Stimulated activated CD4-positive, alpha-beta T cell treated with anti-CD3 and anti-CD28 coated beads, TNF-alpha, amount 100 ng/mL, for 4 hours (primary cell): ENCODE measurements at places on chromosomes 3 and 15.

DNA sequence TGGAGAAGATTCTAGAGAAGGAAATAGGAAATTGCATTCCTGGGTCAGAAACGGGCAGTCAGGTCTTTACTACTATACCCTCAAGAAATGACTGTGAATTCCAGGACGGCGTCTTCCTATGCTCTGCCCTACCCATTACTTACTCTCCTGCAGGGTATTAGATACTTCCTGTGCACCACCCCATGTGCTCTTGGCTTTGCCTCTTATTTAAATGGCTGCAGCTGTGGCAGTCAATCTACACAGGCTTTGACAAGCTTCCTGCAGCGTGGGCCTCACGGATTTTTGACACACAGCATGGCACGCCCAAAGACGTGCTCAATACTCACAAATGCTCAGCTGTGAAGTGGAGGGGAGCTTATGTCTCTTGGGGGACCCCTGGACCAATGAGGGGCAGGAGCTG, 206.1 kb downstream of the SV2B start:
- no peak for DNase-seq

GRCh38 chr15:94523873-94524272, 292.5 kb downstream of the MCTP2 start:
- DNase-seq, result no peak

DNA sequence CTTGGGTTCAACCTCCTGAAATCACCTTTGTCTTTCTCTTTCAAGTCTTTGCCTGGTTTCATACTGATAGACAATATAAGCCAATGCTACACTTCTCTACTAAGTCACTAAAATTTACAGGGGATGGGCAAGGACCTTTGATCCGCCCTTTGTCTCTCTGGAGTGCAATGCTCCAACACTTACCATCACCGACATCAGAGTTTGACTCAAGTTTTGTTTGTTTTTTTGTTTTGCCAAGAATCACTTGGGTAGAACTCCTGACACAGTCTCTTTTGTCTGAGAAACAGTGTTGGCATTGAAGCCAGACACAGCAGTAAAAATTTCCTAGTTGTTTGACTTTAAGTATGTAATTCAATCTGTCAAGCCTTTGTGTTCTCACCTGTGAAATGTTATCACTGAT, 29.3 kb downstream of the NFKBIZ start:
- no peak for DNase-seq

DNA sequence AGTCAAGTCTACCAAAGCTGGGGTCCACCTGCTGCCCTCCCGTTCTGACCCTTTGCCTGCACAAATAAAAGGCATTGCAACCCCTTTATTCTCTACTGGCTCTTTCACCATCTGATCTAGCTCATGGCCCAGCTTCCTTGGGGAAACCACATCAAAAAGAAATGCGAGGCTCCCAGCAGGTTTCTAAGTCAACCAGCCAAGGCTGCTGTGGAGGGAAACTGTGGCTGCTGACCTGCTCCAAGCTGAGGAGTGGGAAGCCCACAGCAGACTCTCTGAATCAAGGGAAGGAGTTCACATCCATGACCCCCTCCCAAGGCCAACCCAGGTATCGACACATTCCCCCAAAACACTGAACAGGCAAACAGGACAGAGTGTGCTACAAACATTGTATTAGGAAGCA, 25.2 kb upstream of the SLCO2A1 start:
- DNase-seq, result no peak

DNA sequence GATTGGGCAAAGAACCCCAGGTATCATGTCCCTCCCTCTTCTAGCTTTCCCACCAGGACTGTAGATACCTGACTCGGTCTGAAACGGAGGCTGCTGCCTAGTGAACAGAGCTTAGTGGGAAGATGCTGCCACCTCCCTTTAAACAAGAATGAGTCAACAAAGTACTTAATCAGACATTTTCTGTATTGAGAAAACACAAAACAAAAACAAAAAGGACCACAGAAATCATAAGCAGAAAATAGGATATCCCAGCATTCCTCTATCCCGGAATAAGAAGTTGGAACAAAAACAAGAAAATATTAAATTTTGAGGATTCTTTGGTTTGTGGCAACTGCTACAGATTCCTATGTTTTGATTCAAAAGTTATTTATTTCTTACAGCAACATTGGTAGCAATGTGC, 51.7 kb upstream of the COL8A1 start:
- no peak for DNase-seq

DNA sequence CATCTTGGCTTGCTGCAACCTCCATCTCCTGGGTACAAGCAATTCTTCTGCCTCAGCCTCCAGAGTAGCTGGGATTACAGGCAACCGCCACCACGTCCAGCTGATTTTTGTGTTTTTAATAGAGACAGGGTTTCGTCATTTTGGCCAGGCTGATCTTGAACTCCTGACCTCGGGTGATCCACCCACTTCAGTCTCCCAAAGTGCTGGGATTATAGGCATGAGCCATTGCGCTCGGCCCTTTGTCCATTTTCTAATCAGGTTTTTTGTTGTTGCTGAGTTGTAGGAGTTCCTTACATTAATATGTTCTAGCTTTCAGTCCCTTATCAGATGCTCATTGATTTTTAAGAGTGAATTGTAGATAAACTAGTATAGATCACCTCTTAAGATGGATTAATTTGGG, 20.3 kb downstream of the RAB5A start:
- DNase-seq, result no peak

DNA sequence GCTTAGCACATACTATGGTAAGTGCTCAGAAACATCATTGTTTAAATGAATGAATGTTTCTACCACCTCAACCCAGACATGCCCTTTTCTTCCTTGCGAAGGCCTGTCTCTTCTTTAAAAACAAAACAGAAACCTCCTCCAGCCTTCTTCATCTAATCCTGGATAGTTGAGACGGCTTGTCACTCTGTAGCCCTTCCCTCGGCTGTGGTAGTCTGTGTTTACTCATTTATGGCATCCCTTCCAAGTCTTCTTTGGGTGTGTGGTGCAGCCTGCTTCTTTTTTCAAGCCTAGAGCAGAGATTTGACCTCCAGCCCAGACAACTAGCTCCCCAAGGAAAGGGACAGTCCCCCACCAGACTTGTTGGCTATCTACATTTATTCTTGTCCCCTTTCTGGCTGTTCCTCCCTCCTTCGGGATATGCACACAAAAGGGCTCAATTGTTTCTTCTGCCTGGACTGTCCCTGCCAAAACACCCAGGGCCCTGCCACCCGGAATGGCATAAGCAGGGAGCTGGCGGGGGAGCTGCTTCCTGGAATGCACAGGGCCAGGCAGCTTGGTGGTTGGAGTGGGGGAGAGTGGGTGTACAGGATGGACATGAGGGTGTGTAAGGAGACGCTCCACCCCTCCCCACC, 67.8 kb downstream of the ITGA11 start:
- DNase-seq, result no peak

DNA sequence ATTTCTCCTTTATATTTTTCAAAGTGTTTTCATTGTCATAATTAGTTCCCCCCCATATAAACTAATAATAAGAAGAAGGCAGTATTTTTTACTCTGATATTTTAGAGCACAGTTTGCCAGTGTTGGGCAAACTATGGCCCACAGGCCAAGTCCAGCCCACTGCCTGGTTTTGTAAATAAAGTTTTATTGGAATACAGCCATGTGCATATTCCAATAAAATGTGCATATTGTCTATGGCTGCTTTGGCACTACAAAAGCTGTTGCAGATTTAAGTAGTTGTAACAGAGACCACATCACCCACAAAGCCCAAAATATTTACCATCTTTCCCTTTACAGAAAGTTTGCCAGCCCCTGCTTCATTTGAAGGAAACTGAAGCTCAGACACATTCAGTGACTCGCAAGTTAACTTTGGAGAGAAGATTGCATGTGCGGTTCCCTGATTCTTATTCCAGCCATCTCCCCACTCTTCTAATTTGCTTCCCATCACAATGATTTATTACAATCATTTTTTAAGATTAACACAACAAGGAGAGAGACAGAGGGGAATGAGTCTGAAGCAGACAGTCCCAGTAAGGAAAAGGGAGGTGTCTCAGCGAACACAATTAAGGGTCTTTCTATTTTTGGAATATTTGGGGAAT, 48.9 kb downstream of the RFTN1 start:
- no peak for DNase-seq

DNA sequence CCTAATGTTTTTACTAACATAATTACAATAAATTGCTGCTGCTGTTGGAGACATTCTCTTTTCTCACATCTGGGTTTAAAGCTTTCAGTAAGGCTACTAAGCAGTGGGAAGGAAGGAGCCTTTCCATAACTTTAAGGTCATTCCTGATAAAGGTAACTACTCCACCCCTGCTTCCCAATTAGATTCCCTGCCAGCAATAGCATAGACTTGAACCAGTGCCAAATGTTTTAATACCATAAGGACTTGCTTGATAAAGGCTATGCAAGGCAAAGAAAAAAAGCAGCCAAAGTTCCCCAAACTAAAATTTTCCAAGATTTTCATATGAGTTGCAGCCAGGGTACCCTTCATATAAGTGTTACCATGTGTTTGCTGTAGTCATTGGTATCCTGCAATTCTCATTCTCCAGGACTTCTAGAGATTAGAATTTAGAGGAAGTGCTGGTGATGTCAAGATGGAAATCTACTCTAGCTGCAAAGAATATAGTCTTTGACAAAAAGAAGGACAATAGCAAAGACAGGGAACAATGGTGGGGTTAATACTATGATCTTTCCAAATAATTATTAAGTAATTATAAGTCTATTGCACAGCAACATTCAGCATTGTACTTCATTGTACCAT, 106.1 kb downstream of the FILIP1L start:
- DNase-seq, result no peak

- DNase-seq, result no peak
These were observed 3.0 kb upstream of the RHO start for GRCh38 chr3:129525341-129525968.

DNA sequence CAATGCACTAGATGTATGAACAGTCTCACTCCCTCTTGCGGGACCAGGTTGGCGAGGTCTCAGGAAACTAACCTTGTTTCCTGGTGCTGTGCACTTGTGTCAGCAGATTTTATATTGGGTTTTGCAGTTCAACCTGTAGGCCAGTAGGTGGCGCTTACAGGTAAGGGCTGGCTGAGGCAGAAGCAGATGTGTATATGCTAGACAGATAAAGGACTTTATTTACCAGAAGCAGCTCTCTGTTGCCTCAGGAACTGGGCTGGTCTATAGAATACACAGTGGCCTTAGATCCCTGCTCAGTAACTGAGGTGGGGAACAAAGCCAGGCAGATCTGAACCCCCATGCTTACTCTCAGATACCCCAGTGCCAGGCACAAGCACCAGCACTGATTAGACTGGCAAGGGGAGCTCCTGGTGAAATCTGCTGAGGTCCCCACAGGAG, 296.8 kb downstream of the DOCK3 start:
- DNase-seq, result peak; percentile 25

DNA sequence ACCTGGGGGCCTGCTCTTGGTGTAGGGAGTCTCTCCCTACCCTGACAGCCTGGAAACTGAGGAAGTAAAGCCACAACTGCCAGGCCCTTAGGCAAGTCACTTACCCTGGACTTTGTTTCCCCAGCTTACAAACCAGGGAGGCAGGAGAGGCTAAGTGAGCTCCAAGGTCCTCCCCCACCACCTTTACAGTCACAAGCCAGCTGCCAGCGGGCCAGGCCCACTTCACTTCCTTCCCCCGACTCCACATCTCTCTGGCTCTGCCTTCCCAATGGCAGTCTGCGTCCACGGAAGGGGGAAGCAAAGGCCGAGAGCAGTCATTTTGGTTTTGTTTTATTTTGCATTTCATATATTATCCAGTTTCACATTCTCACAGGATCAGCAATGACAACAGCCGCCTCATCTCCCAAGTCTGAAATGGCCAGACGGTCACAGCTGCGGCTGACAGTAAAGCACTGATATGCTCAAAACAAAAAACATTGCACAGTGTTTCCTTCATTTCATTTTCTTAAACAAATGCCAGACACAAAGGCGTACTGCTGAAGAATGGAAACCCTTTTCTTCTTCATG, 35.7 kb downstream of the RBPMS2 start:
- no peak for DNase-seq
